Glutamatergic neuron (in vitro differentiated cells): ENCODE measurements at places on chromosomes 16 and 17.
A peak's percentile ranks its signal among the peaks of the same experiment; 100 is the strongest.

GRCh38 chr16:14502932-14503741 lies 126.9 kb downstream of the PARN start:
- DNase-seq = no peak

GRCh38 chr17:26963163-26963503 lies 330.8 kb upstream of the WSB1 start:
- no peak for DNase-seq

GRCh38 chr17:20033415-20033814 lies 24.3 kb downstream of the SPECC1 start:
- no peak for DNase-seq

GRCh38 chr17:7403043-7403726 lies 712 bp downstream of the TMEM256 start:
- DNase-seq = peak; percentile 85

DNA sequence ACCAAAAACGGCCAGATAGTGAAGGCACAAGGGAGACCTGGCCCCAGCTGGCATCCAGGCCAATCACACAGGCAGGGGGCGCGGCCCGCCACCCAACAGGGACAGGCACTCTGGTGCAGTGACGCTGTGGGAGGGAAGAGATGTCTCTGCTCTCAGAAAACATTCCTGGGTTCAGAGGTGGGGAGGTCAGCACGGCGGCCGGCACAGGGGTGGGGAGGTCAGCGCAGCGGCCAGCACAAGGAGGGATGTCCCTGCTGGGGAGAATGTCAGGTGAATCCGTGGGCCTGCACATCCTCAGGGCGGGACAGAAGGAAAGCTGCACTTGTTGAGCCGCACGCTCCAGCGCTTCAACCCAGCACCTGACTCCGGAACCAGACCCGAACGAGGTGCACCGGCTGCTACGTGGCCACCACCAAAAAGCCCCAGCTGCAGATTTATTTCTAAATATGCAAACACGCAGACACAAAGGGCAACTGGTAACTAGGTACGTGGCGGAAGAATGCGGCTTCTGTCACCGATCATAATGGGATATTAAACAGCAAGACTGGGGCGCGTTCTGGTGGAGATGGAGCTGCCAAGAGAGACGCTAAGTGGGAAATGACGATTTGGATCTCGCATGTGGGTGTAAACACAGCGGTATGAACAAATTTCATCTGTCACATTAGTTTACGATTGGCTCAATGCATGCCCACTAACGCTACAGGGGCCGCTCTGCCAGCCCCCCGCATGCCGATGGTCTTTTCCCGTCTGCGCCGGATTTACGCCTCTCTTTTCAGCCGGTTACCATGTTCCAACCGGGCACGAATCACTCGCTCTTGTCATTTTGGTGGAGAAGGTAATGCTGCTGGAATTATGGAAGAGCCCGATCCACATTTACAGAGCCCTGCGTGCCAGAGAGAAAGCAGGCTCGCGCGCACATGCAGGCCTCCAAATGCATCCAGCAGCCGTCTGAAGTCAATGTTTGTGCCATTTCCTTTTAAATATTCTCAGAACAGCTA lies 15.5 kb downstream of the SLC38A10 start:
- DNase-seq = no peak

DNA sequence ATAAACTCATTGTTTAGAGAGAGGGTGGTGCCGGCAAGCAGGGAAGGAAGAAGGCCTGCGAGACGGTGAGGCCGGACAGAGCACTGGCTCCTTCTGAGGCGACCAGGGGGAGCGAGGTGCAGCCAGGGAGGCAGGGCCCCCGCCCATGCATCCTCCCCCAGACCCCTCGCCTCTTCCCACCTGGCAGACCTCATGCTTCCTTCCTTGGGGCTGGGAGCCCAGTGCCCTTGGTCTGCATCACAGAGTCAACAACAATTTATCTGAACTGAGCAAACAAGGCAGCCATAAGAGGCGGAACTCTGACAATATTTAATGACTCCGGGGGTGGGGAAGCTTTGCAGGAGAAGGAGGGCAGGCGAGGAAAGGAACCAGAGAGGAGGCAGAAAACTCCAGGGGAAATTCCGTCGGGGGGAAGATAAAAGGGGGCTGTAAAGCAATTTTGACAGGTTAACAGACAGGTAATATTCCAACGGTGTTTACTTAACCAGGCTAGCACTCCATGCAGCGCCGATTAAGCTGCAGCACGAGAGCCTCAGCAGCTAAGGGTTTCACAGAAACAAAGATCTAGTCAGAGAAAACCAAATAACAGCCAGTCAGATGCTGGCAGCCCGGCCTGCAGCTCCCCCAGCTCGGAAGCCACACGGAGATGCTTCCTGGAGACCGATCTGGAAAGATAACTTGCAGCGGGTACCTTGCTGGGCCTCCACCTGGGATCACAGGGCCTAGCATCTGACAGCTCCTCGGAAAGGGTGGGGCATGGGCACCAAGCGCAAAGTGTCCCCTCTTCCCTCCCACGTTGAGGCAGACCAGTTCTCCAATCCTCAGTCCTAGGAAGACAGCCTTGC lies 398.2 kb downstream of the SOX9 start:
- DNase-seq = no peak

DNA sequence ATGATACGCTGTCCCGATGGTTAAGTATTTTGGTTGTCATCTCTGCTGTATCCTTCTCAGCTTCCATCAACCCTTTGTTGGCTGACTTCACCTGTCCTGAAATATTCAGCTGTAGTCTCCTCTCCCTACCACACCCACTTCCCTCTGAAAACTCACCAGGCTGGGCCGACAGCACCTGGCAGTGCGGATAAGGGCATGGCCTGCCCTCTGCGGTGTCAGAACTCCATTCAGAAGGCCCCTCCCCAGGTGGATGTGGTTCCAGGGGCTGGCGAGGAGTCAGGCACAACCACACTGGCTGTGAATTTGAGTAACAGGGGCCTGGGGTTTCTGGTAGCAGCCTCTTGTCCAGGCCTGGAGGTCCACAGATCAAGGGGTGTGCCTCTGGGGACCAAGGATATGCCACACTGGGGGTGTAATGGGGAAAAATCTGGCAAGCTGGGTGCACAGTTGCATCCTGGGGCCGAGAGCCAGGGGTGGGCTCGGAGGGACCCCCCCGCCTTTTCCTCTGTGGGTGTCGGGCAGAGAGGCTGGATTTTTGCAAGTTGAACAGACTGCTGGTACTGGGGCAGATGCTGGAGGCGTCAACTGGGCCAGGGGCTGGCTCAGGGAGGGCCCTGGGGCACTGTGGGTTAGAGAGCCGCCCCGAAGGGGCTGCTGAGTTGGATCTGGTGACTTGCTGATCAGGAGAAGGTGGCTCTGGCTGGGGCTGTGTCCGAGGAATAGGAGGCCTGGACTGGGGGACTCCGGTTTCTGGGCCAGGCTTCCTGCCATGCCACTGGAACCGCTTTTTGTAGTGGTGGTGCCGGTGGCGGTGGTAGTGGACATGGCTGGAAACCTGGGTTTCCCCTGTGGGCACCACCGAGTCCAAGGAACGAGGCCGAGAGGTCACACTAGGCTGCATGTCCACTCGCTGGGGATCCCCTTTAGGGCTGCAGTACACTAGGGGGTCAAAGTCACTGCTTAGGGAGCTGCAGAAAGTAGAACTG lies 5.6 kb upstream of the SUPT4H1 start:
- DNase-seq = no peak

DNA sequence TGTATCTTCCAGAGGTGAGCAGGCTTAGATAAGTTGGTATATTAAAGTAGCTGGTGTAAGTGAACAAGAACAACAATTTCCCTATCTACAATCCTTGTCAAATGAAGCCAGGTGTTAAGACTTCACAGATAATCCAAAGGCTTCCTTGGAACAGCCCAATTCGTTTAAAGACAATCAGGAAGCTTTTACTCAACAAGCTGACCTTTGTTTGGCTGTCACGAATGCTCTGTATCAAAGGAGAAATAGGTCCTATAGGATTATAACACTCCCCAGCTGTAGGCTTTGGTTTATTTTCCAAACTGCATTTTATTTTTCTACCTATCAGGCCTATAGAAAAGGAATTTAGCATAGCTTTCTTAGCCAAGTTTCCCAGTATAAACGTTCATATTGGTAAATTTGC lies 766.5 kb upstream of the GOT2 start:
- no peak for DNase-seq

DNA sequence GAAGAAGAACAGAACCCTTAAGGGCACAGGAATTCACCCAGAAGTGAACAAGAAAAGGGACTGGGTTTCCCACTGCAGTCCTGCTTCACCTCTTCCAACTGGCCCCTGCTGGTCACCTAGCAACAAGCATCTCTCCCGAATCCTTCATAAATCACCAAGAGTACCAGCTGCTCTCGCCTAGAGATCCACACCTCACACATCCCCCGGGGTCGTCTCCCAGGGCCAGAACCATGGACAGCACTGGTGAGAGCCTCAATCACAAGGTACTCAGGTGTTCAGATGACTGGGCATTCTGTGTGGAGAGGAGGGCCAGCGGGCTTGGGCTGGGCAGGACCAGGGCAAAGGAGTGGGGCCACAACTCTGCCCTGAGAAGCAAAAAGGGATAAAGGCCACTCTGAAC lies 65.9 kb downstream of the CCT6B start:
- no peak for DNase-seq

DNA sequence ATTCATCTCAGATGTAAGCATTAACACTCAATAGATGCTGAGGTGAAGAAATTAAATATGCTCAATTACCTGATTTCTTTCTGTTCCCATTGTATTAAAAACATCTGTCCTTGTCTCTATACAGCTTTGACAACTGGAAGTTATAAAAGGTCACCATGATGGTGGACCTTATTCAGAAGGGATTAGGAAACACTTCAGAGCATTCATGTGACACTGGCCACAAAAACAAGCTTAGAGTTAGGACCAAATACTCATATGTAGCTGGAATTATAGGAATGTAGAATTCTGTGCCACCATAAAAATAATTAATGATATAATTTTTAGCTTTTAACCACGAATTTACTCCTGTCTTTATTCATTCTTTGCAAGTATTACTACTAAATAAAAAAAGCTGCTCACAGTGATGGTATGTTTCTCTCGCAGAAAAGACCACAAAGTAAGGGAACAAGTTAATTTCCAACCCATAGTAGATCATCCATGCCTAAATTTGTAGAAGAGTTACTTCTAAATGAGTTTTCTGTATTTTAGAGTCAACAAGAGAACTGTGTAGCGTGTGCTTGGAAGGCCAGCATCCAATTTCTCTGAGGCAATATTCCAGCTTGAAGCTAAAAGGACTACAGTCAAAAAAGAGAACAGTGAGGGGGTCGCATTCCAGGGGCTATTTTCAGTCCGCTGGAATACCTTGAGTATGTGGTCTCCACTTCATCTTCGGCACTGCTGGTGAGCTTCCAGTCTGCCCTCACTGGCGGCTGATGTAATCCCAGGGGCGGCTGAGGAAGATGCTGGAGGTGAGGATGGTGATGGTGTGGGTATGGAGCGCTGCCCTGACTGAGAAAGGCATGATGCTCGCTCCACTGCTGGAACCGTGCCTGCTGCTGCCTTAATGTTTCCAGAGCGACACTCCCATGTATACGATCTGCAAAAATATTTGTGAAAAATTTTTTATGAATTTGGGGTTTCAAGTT lies 63.7 kb downstream of the CACNG1 start:
- DNase-seq = no peak

GRCh38 chr17:63692195-63692816 lies 7.6 kb downstream of the LIMD2 start:
- DNase-seq = no peak

DNA sequence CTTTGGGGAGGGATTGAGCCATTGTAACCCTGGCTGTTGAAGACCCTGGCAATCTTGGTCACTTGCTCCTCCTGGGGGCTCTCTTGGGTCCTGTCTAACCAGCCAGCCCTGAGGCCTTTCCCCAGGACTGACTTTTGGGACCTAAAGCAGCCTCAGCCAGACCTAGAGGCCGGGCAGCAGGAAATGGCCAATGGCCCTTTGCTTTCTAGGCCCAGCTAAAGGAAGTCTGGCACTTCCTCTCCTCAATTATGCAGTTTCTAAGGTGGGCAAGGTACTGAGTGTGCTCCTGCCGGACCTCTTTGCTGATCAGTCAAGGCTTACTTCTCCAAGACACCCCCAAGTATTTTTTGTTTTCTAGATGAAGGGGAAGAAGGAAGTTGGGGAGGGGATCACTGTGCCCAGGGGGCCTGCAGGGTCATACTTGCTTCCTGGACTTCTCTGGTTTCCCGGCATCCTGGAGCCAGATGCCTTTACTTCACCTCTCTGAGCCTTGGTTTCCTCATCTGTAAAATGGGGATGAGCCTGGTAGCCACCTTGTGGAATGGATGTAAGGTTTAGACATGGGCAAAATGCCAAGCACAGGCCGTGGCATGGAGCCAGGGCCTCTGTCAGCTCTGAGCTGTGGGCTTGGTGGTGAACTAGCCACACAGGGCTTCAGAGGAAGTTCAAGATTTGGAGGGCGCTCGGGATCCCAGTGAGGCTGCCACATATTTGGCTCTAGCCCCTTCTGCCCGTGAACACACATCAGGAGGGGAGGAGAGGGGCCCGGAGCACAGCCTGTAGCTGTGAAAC lies 8.6 kb downstream of the CX3CL1 start:
- DNase-seq = no peak

GRCh38 chr16:51635181-51635580 lies 484.1 kb upstream of the SALL1 start:
- DNase-seq = no peak

- peak; percentile 59 for DNase-seq
Measured at GRCh38 chr16:89320782-89321501, 103.4 kb downstream of the ZNF778 start.

DNA sequence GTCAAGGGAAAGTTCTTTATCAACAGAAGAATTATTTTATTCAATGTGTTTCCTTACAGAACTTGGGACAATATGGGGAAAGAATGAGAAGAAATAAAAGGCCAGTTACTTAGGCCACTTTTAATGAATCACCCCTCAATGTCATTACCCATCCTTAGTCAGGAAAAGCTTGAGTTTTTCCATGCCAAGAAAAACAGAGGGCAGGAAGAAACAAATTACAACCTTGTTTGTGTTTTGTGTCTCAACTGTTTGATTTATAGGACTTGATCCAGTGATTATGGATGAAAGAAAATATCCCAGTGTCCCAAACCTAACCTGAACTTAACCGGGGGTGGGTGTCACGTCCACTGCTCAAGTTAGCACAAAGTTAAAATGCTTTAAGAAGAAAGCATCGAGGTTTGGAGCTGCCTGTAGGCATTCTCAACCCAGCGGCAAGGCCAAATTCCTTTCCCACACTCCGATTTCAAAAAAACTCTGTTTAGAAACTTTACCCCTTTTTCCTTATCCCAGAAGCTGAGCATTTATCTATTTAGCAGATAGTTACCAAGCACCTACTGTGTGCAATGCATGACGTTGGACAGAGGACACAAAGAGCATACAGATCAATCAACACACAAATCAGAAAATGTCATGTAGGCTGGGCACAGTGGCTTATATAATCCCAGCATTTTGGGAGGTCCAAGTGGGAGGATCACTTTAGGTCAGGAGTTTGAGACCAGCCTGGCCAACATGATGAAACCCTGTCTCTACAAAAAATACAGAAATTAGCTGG lies 14.0 kb upstream of the CYB5B start:
- no peak for DNase-seq

- DNase-seq = peak; percentile 76
Measured at GRCh38 chr17:73474370-73474988, 162.7 kb upstream of the CDC42EP4 start.

GRCh38 chr17:34261568-34262337 lies 6.7 kb downstream of the CCL2 start:
- DNase-seq = no peak

- DNase-seq = no peak
Measured at GRCh38 chr17:31538080-31538762, 146.7 kb downstream of the RAB11FIP4 start.
